A549 (cell line): ENCODE measurements at places on chromosomes 2 and 18. TPM values are rescaled to one million over a fixed set of nuclear protein-coding genes. Genes with fewer than 3 reads are reported as not detected.

Gene TSPYL6
- polyA plus RNA-seq: not detected in 3 replicates

Gene TMEM182
- 5.3 to 5.7 TPM (median 5.4 TPM) in 3 replicates for polyA plus RNA-seq

DNA sequence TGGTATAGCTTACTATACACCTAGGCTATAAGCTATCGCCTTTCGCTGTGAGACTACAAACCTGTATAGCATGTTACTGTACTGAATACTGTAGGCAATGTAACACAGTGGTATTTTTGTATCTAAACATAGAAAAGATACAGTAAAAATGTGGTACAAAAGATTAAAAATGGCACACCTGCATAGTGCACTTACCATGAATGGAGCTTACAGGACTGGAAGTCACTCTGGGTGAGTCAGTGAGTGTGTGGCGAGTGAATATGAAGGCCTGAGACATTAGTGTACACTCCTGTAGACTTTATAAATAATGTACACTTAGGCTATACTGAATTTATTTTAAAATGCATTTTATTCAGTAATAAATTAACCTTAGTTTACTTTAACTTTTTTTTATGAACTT lies 258.2 kb upstream of the SP5 start:
- DNase-seq: no peak

- no peak for DNase-seq
Observed at GRCh38 chr2:177771191-177771590, 301.4 kb downstream of the PDE11A start.

- no peak for DNase-seq
Observed at GRCh38 chr2:100660851-100661584, 98.2 kb downstream of the PDCL3 start.

DNA sequence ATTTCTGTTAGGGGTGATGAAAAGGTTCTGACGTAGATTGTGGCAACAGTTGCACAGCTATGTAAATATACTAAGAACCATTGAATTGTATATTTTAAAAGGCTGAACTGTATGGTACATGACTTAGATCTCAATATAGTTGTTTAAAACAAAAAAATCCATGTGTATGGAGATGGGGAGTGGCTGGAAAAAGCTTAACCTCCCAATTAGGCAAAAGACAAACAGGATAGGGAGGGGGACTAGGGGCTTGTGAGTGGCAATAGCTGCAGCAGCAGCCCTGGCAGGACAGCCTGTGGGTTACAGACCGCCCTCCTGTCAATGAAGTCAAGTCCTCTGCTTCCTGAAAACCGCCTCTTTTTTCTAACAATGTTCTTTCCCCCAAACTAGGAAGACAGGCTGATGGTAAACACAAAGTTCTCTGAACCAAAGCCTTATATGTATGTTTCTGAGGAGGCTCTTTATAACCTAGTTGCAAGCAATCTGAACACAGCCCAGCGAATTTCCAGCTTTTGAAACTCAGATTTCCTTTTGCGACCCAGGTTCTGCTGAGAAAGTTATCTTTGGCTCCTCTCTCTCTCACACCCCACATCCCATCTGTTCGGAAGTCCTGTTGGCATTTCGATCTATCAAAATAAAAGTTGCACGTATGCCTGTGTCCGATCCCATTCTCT lies 10.3 kb downstream of the ATP8B1 start:
- DNase-seq: no peak

DNA sequence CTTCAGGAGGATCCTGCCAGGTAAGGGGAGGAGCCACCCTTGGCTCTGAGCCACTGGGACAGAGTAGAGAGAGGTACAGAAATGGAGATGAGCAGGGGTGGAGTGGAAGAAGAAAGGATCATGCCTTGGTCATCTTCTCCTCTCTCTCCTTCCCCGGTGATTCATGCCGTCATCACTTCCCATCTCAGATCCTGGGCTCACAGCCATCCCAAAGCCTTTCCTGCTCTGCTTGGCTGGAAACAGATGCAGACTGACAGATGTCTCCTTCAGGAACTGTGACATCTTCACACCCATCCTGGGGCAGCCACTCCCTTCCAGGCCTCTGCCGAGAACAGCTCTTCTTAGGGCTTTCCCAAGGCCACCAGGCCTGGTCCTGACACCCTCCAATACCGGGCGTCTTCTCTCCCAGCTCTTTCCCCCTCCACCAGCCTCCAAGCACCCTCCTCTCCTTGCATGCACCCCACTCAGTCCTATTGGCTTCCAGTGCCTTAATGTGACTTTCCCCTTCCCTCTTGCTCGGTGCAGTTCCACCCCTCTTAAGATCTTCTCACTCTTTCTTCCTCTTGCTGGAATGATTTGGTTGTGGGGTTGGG lies 58.3 kb upstream of the TNP1 start:
- DNase-seq: peak; percentile 23

DNA sequence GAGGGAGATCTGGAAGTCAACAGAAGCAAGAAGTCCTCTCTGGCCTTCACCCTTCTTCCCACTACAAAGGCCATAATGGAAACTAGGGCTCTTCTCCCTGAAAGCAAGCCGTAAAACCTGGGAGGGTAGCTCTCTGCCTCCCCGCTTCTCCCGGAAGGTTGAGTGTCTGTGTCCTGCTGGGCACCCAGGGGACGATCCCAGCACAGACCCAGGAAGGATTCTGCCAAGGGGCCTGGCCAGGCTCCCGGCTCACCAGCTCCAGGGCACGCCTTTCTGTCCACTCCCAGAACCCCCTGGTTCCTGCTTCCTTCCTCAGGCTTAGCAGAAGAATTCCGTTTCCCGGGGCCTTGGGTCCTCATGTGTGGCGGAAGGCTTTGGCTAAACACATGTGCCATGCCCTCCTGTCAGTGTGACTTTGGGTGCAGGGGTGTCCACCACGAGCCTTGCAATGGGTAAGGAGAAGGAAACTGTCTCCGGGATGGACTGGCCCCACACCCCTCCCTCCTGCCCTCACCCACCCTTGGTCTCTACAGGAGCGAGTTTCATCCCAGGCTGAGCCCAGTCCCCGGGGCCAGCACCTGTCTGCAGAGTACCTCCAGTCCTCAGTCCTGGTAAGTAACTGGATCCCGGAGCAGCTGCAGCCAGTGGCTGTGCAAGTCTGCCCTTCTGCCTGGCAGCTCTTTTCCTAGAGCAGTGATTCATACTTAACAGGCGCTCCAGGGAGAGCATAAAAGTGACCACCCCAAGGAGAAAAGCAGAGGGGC lies 135.8 kb downstream of the TPO start:
- no peak for DNase-seq
